Stimulated activated naive B cell treated with anti-CD40 and anti-IgM and Interleukin-4, amounts not matched to agents 10 μg/mL and 1 μg/mL and 100 μg/mL, for 72 hours (primary cell): ENCODE measurements at places on chromosomes 11 and 22.

- no peaks in the 10 kb centered on the region for H3K36me3 ChIP-seq
- no peaks in the 10 kb centered on the region for H3K4me1 ChIP-seq
- no peak overlapping the region for H3K4me3 ChIP-seq
- DNase-seq, result no peak
- H3K27me3 ChIP-seq, result peaks cover under 1% of the 10 kb centered on the region
Observed at GRCh38 chr11:130477586-130478203, 29.2 kb downstream of the ADAMTS15 start.

DNA sequence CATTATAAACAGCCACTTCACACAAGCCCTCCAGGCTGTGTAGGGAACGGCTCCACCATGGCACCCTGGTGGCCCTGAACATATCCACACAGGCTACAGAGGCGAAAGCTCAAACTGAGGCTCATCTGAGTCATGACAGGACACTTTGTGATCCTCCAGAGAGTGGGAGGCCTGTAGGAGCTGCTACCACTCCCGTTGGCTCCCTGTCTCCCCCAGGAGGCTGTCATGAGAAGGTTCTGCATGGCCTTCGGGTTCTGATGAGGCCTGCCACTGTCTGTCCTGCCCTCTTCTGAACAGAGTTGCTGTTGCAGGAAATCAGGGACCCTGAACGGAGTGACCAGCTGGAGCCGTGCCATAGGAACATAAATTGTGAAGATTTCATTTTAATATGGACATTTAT, 23.8 kb upstream of the ALDH3B2 start:
- no peak overlapping the region for H3K4me3 ChIP-seq
- H3K27ac ChIP-seq, result no peak overlapping the region
- peaks cover 21% of the 10 kb centered on the region for H3K27me3 ChIP-seq
- no peak for DNase-seq

GRCh38 chr11:129910360-129910759, 15.0 kb upstream of the NFRKB start:
- peaks cover 3% of the 10 kb centered on the region for H3K4me1 ChIP-seq
- DNase-seq, result no peak
- no peaks in the 10 kb centered on the region for H3K27me3 ChIP-seq
- peaks cover 57% of the 10 kb centered on the region for H3K36me3 ChIP-seq
- no peak overlapping the region for H3K4me3 ChIP-seq
- H3K27ac ChIP-seq, result no peak overlapping the region

GRCh38 chr11:66887526-66887925, 30.7 kb downstream of the LRFN4 start:
- H3K4me3 ChIP-seq, result no peak overlapping the region
- peaks cover 24% of the 10 kb centered on the region for H3K27me3 ChIP-seq
- no peak for DNase-seq
- H3K36me3 ChIP-seq, result no peaks in the 10 kb centered on the region

GRCh38 chr11:124877910-124878758, 12.9 kb downstream of the ROBO3 start:
- DNase-seq, result no peak
- H3K36me3 ChIP-seq, result no peaks in the 10 kb centered on the region
- no peak overlapping the region for H3K27ac ChIP-seq
- H3K27me3 ChIP-seq, result peaks cover 66% of the 10 kb centered on the region
- peaks cover 25% of the 10 kb centered on the region for H3K4me1 ChIP-seq
- no peak overlapping the region for H3K4me3 ChIP-seq

DNA sequence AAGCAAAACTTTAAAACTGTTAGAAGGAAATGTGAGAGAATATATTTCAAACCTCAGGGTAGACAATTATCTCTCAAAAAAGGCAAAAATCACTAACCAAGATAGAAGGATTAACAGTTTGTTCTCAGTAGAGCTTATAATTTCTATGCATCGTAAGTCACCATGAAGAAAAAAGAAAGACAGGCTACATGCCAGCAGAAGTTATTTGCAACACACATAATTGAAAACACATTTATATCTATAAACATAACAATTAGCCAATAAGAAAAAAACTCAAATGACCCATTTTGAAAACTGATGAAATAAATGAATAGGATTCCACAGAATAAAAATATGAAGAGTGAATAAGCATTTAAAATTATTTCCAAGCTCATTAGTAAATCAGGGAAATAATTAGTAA, 24.4 kb upstream of the SNX19 start:
- H3K27me3 ChIP-seq, result peaks cover 22% of the 10 kb centered on the region
- H3K4me3 ChIP-seq, result no peak overlapping the region
- no peaks in the 10 kb centered on the region for H3K36me3 ChIP-seq

DNA sequence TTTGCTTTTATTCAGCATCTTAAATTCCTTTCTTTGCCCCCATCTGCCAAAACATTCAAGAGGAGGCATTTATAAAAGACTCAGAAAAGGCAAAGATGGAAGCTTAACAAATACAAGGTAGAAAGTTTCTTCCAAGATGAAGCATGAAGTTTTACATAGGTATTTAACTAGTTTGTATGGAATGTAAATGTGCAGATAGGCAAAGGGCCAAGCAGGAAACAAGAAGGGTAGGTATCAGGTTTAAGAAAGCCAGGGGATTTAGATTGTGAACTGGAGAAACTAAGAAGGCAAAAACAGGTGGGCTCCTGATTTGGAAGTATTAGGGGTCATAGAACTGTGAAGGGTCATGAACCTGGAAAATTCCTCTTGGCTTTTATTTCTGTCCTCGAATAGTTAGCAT, 62.6 kb downstream of the PPP2R1B start:
- no peak for DNase-seq
- no peaks in the 10 kb centered on the region for H3K4me1 ChIP-seq
- no peak overlapping the region for H3K4me3 ChIP-seq
- H3K36me3 ChIP-seq, result peaks cover 44% of the 10 kb centered on the region
- H3K27ac ChIP-seq, result no peak overlapping the region
- no peaks in the 10 kb centered on the region for H3K27me3 ChIP-seq

DNA sequence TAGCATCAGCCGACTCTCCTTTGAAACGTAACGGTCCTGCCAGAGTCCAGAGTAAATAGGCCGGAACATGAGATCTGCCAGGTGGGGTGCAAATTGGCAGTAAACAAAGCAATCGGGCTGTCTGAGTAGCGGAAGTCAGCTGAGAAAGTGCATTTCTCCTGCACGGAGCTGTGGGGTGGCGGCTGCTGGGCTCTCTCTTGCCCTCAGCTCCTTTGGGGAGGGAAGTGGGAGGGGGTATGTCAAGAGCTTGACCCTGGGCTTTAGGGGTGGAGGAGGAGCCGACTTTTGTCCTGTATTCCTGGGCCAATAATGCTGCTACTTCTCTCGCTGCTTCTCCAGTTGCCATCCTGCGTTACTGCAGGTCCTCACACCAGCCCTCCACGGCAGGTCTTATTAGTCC, 11.6 kb downstream of the GRIK4 start:
- no peak overlapping the region for H3K27ac ChIP-seq
- H3K4me1 ChIP-seq, result no peaks in the 10 kb centered on the region
- H3K36me3 ChIP-seq, result no peaks in the 10 kb centered on the region
- no peak overlapping the region for H3K4me3 ChIP-seq
- peaks cover 30% of the 10 kb centered on the region for H3K27me3 ChIP-seq

DNA sequence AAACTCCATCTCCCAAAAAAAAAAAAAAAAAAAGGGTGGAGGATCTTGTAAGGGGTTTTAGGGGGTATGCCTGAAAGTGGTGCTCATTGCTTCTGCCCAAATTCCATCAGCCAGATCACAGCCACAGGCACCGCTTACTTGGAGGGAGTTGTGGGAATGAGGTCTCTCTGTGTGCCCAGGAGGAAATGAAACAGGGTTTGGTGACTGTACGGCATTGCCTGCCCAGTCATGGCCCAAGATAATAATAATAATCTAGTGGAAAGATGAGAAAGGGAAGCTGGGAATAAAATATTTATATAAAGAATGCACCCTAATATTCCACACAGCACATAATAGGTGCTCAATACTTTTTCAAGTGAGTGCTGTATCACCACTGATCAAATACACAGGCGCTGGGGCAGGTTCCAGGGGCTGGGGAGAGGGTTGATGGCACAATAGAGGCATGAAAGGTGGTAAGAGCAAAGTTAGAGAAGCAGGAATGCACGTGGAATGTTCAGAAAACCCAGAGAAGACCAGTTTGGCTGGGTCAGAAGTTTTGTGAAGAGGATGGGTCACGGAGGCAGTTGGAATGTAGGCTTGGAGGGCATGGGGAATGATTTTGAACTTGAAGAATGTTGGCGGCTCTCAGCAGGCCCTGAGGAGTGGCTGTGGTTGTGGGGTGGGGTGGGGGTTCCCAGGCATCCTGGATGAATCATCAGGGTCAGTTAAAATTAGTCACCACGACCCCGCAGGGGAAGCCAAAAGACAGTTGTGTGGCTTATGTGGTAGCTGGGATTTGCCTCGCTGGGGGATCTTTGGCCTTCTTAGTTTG, 12.5 kb upstream of the MB start:
- DNase-seq, result peak; percentile 75
- no peak overlapping the region for H3K4me3 ChIP-seq
- peaks cover 2% of the 10 kb centered on the region for H3K36me3 ChIP-seq
- peaks cover 52% of the 10 kb centered on the region for H3K27me3 ChIP-seq
- peak overlapping the region; percentile 11 for H3K27ac ChIP-seq
- H3K4me1 ChIP-seq, result peaks cover 20% of the 10 kb centered on the region

DNA sequence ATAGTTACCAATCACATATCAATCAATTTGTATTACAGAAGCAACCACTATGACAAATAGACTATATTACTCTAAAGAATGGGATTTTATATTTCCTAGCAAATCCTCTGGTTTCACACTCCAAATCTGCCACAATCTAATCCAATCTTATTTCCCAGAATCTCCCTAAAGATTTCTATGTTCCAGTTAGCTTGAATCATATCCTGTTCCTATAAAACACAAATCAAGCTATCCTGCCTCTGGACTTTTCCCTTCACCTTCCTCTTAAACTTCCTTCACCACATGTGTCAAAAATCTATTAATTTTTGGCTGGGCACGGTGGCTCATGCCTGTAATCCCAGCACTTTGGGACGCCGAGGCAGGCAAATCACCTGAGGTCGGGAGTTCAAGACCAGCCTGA, 50.0 kb downstream of the PIK3C2A start:
- DNase-seq, result no peak
- no peak overlapping the region for H3K27ac ChIP-seq
- H3K4me1 ChIP-seq, result peaks cover 31% of the 10 kb centered on the region
- no peaks in the 10 kb centered on the region for H3K27me3 ChIP-seq
- peaks cover 23% of the 10 kb centered on the region for H3K36me3 ChIP-seq
- H3K4me3 ChIP-seq, result no peak overlapping the region

DNA sequence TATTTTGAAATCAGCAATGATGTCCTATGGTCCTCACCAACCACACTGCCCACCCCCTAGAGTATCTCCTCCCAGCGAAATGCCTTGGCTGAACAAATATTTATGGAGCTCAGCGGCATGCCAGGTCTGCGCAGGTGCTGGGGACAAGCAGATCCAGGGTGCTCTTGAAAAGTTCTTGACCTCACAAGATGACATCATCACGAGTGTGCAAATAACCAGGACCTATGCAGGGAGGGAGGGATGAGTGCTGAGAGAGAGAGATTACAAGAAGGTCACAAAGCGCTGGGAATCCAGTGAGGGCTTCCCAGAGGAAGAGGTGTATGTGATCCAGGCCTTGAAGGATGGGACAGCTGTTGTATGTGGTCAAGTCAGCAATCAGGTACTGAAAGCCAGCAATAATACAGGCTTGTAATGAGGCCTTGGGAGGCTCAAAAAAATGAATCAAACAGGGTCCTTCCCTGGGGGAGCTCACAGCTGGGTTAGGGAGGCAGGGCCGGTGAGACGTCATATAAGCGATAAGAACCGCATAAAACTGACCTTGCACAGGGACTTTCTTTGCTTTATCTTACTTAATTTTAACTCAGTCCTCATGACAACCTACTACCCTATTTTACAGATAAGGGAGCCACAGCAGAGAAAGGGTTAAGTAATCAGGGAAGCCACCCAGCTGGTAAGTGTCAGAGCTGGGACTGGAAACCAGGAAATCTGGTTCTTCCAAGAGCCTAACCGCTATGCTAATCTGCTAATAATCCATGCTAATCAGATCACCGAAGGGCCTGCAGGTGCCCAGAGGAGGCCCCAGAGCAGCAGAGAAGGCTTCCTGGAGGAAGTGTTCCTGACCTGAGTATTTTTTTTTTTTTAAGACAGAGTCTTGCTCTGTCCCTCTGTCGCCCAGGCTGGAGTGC, 8.2 kb downstream of the ARRB1 start:
- H3K36me3 ChIP-seq, result no peaks in the 10 kb centered on the region
- H3K27ac ChIP-seq, result peak overlapping the region; percentile 42
- no peak overlapping the region for H3K4me3 ChIP-seq
- DNase-seq, result no peak
- peaks cover 46% of the 10 kb centered on the region for H3K4me1 ChIP-seq

- H3K36me3 ChIP-seq, result peaks cover 52% of the 10 kb centered on the region
- peak overlapping the region; percentile 93 for H3K27ac ChIP-seq
- DNase-seq, result no peak
- H3K4me1 ChIP-seq, result peaks cover 65% of the 10 kb centered on the region
- no peaks in the 10 kb centered on the region for H3K27me3 ChIP-seq
- peak overlapping the region; percentile 21 for H3K4me3 ChIP-seq
Observed at GRCh38 chr11:9765320-9766101, 101.6 kb downstream of the SWAP70 start.

GRCh38 chr11:36854875-36855274, 256.8 kb upstream of the RAG2 start:
- no peaks in the 10 kb centered on the region for H3K27me3 ChIP-seq
- no peak overlapping the region for H3K27ac ChIP-seq
- no peaks in the 10 kb centered on the region for H3K36me3 ChIP-seq
- H3K4me3 ChIP-seq, result no peak overlapping the region
- H3K4me1 ChIP-seq, result no peaks in the 10 kb centered on the region
- DNase-seq, result no peak

- no peaks in the 10 kb centered on the region for H3K4me1 ChIP-seq
- no peaks in the 10 kb centered on the region for H3K27me3 ChIP-seq
- DNase-seq, result no peak
- no peak overlapping the region for H3K4me3 ChIP-seq
- no peaks in the 10 kb centered on the region for H3K36me3 ChIP-seq
Observed at GRCh38 chr11:120372296-120372695, 36.1 kb downstream of the ARHGEF12 start.

GRCh38 chr22:33923660-33924246, 3.5 kb upstream of the LARGE1 start:
- H3K36me3 ChIP-seq, result no peaks in the 10 kb centered on the region
- peaks cover 11% of the 10 kb centered on the region for H3K4me1 ChIP-seq
- H3K4me3 ChIP-seq, result no peak overlapping the region

GRCh38 chr22:32615874-32616564, 141.4 kb downstream of the FBXO7 start:
- no peaks in the 10 kb centered on the region for H3K4me1 ChIP-seq
- no peaks in the 10 kb centered on the region for H3K36me3 ChIP-seq
- peaks cover 15% of the 10 kb centered on the region for H3K27me3 ChIP-seq

DNA sequence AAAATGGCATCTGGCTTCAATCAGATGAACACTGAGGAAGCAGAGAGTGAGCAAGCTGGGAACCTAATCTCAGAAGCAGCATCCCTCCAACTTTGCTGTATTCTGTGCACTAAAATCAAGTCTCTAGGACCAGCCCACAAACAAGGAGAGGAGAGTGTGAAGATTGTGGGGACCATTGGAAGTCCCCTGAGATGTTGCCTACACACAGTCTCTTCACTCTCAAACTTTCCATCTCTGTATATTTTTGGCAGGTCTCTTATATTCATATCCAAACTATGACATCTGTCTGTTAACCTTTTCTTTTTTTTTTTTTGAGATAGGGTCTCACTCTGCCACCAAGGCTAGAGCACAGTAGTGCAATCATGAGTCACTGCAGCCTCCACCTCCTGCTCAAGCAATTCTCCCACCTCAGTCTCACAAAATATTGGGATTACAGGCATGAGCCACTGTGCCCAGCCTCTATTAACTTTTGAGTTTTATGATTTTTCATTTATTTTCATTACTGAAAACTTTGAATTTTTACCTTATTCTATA, 1096.4 kb downstream of the TBC1D22A start:
- no peaks in the 10 kb centered on the region for H3K36me3 ChIP-seq
- H3K4me3 ChIP-seq, result no peak overlapping the region
- no peak for DNase-seq
- peaks cover 4% of the 10 kb centered on the region for H3K4me1 ChIP-seq
- H3K27me3 ChIP-seq, result peaks cover 48% of the 10 kb centered on the region
